Activated CD4-positive, alpha-beta T cell treated with anti-CD3 and anti-CD28 coated beads, Interleukin-2, amount 10 ng/mL, durations not matched to agents 24 days and 14 days (primary cell): ENCODE measurements at places on chromosomes 3 and 15.

DNA sequence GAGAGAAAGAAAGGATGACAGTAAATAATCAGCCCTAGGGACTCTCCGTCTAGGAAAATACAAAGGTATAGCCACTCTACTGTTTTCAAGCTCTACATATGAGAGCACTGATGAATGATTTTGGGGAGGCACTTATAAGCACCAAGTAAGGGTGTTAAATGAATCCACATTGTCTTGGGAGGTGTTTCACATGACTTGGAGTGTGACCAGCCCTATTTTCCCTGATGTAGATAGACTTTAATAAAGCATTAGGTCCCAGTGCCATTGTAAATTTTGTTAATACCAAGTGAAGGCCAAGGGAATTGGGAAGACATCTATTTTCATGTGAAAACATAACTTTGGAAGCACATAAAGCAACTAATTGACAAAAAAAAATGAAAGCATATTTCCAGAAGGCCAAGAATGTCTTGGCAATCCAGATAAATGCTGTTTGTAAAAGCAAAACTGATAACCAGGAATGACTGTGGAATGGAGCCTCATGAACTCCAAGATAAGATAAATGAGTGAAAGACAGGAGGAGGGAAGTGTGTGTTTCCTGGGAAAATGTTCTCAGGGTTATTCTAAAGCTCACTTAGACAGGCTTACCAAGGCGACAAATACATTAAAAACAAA, 96.0 kb upstream of the MYZAP start:
- no peak for DNase-seq

GRCh38 chr3:71129611-71130431, 453.7 kb downstream of the FOXP1 start:
- peak; percentile 77 for DNase-seq

DNA sequence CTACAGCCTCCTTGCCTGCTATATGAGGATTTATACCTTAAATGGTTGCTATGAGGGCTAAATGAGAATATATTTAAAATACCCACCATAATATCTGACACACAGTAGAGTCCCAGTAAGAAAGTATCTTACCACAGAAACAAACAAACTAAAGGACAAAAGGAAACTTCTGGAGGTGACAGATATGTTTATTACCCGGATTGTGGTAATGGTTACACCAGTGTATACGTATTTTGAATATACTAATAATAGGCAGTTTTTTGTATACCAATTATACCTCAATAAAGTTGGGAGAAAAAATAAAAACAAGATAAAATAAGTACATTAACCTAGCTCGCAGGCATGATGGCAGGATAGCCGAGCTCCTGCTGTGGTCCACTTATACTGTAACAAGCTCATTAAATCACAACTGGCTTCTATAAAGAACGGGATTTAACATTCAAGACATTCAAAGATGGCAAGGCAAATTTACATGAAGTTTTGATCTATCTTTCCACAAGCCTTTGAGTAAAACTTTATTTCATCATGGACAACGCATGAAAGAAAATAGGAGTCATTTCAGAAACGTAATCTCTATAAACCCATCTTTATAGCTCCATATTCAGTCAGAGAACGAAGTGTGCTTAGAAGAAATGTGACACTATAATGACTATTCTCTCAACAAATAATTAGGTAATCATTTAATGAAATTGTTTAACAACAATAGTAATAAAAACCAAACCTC, 1.5 kb downstream of the RPN1 start:
- no peak for DNase-seq

DNA sequence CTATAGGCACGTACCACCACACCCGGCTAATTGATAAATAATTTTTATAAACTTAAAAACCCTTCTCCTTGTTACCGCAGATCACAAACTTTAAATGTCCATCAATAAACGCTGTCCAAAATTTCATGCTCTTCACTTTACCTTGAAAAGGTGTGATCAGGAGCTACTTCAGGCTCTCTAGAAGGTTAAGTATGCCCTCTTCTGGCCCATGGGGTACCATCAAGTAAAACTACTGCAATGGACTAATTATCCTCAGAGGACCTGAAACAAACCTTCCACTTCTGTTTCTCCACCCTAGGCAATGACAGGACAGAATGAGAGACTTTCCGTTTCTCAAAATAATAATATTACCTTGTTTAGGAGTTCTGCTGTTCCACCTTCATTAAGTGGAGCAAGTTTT, 9.2 kb downstream of the LZTFL1 start:
- DNase-seq: peak; percentile 61

DNA sequence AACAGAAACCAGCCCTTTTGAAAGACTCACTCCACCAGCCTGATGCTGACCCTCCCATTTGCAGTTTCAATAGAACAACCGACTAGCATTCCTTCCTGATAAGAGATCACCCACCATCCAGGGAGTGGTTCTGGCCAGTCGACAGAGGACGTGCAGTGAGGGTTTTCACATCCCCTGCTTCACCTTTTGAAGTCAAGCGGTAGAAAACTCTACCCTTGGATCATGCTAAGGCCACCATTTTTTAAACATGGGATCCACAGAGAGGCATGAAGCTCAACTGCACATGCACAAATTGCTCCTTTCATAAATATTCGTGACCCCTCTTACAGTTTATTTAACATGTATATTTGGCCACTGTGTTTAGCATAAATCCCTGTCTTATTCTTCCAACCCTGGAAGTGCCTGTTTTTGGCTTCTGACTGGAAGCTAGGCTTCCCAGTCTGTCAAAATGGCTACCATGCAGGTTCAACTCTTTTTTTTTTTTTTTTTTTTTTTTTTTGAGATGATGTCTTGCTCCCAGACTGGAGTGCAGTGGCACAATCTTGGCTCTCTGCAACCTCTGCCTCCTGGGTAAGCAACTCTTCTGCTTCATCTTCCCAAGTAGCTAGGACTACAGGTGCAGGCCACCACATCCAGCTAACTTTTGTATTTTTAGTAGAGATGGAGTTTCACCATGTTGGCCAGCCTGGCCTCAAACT, 1.0 kb upstream of the THUMPD3 start:
- no peak for DNase-seq

- DNase-seq: no peak
Measured at GRCh38 chr3:194057570-194058188, 78.3 kb upstream of the HES1 start.
